Fibroblast of pulmonary artery (primary cell): ENCODE measurements at places on chromosomes 5 and 9.

- DNase-seq, result no peak
Measured at GRCh38 chr5:13325765-13326164, 618.7 kb downstream of the DNAH5 start.

DNA sequence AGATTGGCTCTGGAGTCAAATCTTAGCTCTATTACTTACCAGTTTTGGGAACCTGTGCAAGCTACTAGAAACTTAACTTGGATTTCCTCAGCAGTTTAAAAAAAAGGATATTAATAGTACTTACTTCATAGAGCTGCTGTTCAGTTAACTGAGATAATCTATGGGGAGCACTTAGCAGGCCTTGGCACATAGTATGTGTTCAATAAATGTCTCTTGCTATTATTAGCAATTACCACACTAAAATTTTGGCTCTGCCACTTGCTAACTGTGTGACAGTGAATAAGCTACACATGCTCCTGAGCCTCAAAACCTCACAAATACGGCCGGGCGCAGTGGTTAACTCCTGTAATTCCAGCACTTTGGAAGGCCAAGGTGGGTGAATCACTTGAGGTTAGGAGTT, 55.9 kb downstream of the CDK5RAP2 start:
- no peak for DNase-seq

GRCh38 chr5:38651806-38652205, 95.4 kb upstream of the LIFR start:
- no peak for DNase-seq

DNA sequence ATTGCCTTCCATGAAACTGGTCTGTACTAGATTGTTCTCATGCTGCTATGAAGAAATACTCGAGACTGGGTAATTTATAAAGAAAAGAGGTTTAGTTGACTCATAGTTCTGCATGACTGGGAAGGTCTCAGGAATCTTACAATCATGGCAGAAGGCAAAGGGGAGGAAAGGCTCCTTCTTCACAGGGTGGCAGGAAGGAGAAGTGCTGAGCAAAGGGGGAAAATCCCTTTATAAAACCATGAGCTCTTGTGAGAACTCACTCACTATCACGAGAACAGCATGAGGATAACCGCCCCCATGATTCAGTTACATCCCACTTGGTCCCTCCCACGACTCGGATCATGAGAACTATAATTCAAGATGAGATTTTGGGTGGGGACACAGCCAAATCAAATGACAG, 163.2 kb downstream of the RFK start:
- peak; percentile 14 for DNase-seq

GRCh38 chr9:125885405-125886034, 138.3 kb downstream of the PBX3 start:
- DNase-seq, result no peak

- no peak for DNase-seq
Measured at GRCh38 chr5:118125687-118126086, 862.7 kb downstream of the DTWD2 start.

DNA sequence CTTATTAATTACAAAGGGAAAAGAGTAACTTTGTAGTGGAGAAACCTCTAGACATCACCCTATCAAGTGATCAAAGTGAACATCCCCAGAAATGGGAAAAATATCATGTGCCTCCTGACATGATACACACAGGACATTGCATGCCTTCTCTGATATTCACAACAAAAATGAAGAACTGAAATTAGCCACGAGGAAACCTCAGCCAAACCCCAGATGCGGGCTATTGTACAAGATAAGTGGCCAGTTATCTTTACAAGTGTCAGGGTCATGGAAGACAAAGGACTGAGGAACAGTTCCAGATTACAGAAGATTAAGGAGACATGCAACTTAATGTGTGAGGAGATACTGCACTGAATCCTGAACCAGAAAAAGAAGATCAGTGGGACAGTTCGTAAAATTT, 23.8 kb upstream of the NPM1 start:
- no peak for DNase-seq

- DNase-seq, result peak; percentile 36
Measured at GRCh38 chr9:104091708-104092107, 2.4 kb upstream of the SMC2 start.
